Naive thymus-derived CD8-positive, alpha-beta T cell (primary cell): ENCODE measurements at places on chromosomes 7 and 10.

DNA sequence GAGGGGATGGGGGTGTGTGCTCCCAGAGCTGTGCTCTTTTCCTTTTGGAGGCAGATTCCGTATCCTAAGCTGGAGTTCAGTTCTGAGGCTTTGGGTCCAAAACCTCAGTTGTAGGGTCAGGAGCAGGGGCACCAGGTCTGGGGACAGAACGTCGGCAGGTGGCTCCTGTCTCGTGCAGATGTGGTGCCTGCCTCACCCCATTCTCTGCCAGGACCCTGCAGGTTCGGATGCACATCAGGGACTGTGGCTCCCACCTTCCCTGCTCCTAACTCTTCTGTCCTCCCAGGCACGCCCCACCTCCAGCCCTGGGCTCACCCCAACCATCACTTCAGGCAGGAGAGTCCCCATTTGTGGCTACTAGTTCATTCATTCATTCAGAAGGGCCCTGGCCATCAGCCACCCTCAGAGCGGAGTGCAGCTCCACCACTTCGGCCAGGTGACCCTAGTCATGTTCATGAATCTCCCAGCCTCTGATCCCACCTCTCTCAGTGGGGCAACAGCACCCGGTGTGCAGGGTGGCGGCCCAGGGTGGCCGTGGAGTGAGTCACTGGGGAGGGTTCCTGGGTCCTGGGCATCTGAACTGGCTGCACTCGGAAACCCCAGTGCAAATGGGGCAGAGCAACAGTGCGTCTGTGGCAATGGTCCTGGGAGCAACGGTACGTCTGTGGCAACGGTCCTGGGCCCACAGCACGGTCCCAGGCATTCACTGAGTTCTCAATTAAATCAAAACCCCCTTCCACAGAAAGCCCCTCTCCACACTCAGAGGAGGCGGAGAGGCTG lies 100.8 kb upstream of the FAM20C start:
- DNase-seq: no peak

DNA sequence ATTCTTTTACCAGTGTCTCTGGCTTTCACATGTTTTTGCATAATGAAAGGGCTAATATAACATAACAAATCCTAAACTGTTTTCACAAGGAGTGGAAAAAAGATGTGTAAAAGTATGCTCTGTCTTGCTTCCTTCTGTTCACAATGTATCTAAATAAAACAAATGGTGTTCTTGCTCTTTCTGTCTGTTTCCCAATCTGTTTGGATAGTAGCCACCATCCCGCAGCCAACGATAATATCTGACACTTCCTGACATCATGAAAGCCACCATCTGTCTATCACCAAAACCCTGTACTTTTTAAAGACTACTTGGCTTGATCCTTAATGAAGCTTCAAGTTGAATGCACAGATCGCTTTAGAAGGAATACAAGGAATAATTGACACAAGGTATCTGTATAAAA lies 246.2 kb downstream of the ETV1 start:
- no peak for DNase-seq

DNA sequence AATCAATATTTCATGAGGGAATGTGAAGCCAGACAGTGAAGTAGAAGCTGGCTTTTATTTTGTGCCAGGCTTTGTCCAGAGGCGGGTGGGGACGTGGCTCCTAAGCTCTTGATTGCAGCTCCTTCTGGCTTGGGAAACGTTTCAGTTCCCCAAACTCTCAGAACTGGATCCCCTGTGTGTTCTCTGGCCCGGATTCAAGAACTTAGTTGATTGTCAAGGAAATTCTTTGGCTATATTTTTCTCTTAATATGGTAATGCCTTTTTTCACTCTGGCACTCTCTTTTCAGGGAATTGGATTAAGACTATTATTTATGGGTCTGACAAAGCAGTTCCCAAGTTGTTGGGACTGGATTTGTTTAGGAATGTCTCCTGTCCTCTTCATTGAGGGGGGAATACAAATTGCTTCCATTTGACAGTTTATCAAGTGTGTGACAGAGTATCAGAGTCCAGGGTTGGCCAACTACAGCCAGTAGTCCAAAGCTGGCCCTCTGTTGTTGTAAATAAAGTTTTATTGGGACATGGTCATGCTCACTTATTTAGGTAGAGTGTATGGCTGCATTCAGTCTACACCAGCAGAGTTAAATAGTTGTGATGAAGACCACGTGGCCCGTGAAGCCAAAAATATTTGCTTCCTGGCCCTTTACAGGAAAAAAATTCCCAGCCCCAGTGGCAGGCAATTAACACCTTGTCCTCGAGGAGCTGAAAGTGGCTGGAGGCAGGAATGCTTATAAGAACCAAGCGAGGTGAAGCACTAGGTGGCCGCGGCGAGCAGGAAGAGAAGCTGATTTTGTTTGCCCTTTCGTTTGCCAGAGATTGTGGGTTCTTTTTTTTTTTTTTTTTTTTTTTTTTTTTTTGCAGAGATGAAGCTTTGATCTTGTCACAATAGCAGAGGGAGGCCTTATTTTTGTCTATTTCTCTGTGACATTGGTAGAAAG lies 34.3 kb downstream of the HTRA1 start:
- DNase-seq: no peak

- DNase-seq: no peak
Measured at GRCh38 chr7:133843341-133843740, 283.8 kb upstream of the LRGUK start.

- DNase-seq: no peak
Measured at GRCh38 chr10:24349379-24350001, 140.6 kb downstream of the KIAA1217 start.

- no peak for DNase-seq
Measured at GRCh38 chr7:134474828-134475227, 15.9 kb upstream of the AKR1B1 start.

DNA sequence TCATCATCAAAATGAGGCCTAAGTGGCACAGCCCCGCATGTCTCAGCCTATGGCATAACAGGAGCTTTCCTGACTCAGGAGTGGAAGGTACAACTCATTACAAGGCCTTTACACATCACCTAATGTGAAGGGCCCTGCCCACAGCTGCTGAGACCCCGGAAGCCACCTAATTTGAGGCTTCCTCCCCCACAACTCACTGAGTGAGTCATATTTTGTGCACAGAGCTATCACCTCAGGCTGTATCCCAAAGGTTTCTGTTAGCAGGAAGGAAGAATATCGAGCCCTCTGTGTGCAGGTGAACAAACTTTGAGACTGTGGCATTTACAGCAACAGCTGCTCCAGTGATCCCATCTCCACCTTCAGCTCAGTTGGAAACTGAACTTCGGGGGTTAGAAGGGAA lies 20.6 kb downstream of the HTR5A start:
- no peak for DNase-seq

DNA sequence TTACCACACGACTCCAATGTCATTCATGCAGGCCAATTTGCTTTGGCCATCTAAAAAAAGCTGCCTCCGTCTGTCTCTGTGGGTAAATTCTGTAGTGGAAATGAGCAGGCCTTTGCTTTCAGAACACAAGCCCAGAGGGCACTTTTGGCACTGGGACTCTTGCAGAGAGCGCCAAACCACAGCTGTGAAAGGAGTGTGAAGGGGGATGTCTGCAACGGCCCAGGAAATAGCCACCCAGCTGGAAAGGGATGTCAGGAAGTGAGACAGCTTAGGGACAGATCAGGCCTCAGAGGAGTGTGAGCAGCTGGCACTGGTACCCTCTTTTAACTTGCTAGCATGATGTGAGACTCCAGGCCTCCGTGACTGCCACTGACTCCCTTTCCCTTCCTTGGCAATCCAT lies 152.4 kb downstream of the DKK1 start:
- DNase-seq: no peak

DNA sequence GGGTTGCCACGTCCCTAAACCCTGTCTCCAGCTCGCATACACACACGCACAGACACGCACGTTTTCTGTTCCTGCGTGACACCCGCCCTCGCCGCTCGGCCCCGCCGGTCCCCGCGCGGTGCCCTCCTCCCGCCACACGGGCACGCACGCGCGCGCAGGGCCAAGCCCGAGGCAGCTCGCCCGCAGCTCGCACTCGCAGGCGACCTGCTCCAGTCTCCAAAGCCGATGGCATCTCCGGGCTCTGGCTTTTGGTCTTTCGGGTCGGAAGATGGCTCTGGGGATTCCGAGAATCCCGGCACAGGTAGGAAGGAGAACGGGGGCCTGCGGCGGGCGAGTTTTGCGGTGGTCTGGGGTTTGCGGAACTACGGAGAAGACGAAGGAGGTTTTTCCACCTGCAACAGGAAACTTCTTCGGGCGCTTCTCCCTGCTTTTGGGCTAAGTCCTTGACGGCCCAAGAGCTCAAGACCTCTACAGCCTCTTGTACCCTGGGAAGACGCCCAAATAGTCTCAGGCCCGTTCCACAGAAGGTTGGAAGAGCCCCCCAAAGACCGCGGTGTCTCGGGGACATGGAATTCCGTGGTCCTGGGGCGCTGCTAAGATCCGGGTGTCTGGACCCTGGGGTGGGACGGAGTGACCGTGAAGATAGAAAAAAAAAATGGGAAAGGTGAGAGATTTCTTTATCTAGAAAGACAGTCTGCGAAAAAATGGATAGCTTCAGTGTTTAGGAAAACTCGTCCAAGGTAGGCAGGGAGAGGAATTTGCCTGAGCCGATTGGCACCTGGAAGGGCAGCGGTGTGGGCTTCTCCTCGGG lies at the start of gene GAD2:
Gene GAD2, plus strand, starts transcription at position 190 of the 811 bp plus-strand sequence. Its CDS starts 36 bp downstream, at position 226.
- no peak for DNase-seq

- no peak for DNase-seq
Measured at GRCh38 chr10:120453886-120454285, 3.1 kb upstream of the PLPP4 start.

- no peak for DNase-seq
Measured at GRCh38 chr7:25853314-25853713, 298.7 kb upstream of the NFE2L3 start.
